D341Med (cell line): ENCODE measurements at places on chromosomes 3 and 15.

DNA sequence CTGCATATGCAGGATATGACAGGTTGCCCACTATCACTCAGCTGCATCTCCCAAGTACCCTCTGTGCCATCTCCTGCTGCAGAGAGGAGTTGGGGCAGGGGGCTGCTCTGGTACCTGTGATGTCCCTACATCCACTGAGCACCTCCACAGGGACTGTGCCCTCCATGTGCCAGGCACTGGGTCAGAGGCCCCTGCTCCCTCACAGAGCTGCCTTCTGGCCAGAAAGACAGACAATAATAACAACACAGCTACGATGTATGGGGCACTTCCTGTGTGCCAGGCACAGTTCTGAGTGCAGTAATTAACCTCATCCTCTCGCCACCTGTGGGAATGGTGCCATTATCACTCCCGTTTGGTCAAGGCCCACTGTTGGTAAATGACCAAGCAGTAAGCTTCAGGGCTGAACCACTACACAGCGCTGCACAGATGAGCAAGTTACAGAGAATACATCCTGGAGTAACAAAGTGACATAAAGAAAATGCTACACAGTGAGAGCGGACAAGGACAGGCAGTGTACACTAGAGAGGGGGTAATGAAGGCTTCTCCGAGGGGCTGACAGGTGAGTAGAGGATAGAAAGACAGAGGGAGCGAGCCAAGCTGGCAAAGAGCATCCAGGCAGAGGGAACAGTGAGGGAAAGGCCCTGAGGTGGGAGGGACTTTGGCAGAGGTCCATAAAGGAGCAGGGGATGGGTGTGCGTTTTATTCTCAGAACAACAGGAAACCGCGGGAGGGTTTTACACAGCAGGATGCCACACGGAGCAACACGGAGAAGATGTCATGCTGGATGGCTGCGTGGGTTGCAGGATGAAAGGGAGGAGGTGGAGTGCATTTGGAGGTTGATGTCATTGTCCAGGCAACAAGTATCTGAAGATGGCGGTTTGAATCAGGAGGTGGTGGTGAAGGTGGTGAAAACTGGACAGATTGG, 13.6 kb downstream of the WNT7A start:
- DNase-seq: no peak

GRCh38 chr3:158569794-158570193, 1.2 kb upstream of the MLF1 start:
- DNase-seq: no peak

GRCh38 chr3:106792716-106793115, 584.5 kb upstream of the CCDC54 start:
- no peak for DNase-seq

DNA sequence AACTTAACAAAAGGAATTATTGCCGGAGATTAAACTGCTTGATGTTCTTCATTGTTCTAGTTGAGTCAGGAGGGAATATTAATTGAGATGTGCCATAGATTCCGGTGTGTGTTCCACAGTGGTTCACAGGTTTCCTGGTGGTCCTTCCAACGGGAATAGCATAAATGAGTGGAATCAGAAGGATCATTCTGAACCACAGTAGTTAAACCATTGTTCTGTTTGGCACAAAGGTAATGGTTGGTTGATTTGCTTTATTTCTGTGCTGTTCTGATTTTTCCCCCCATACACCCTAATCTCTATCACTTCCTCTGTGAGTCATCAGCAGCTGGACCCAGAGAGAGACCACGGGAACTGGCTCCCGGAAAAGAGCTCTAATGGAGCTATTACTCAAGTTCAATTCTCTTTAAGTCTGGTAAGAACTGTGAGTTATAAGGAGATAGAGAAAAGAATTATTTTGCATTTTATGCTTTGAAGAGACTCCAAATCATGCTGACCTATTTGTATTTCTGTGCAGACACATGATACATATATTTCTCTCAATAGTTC, 627.2 kb downstream of the ZIC1 start:
- no peak for DNase-seq

DNA sequence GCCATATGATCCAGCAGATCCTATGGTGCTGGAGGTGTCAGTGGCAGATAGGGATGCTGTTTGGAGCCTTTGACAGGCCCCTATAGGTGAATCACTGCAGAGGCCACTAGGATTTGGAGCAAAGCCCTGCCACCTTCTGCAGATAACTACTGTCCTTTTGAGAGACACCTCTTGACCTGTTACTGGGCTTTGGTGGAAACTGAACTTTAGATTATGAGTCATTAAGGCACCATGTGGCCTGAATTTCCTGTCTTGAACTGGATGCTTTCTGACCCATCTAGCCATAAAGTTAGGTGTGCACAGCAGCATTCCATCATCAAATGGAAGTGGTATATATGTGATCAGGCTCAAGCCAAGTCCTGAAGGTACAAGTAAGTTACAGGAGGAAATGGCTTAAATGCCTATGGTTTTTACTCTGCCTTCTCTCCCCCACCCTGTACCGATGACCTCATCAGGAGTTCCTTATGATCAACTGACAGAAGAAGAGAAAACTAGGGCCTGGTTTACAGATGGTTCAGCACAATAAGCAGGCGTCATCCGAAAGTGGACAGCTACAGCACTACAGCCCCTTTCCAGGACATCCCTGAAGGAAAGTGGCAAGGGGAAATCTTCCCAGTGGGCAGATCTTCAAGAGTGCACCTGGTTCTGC, 565.6 kb upstream of the AGTR1 start:
- no peak for DNase-seq

DNA sequence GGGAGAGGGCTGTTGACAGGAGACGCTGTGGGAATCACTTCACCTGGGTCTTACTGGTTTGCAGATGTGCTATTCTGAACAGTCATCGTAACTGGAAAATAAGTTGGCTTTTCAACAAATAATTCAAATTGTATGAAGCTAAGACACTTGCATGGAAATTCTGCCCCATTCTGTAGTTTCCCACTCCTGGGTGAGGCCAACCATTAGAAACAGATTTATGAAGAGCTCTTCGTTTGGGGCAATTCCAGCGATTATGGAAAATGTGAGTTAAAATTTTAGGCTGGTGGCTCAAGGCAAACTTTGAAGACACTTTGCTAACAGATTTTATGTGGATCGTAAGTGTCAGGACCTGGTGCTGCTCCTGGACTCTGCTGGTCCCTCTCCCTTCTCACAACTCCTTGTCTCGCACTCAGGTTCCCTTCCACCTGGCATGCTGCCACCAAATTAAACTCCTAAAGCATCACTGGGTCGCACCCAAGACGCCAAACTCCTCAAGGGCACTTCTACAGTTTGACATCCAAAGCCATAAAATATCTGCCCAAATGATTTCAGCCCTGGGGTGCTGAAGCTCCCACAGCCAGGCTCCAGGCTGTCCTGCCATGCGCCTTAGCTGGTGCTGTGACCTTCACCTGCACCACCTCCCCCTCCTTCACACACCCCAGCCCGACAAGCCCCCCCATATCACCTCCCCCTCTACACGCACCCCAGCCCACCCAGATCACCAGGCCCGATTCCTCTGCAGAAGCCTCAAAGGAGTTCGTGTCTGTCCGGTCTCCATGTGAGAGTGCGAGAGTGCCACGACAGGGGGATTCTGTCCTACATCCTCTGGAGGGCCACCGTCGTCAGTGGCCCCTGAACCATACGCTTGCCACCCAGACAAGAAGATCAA, 138.4 kb downstream of the NSMCE3 start:
- DNase-seq: no peak

DNA sequence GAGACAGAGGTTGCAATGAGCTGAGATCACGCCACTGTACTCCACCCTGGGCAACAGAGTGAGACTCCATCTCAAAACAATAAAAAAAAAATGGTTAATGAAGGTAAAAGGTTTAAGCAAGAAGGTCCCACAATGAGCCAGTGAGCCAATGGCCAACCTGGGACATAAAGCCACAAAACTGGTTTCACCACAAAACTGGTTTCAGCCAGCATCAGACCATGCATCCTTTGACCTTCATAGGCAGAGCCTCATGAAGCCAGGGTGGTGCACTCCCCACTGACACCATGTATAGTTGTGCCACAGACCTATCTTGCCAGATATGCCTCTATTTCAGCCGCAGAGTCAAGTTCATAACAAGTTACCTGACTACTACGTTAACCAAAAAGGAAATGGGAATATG, 41.9 kb downstream of the SCAP start:
- no peak for DNase-seq

DNA sequence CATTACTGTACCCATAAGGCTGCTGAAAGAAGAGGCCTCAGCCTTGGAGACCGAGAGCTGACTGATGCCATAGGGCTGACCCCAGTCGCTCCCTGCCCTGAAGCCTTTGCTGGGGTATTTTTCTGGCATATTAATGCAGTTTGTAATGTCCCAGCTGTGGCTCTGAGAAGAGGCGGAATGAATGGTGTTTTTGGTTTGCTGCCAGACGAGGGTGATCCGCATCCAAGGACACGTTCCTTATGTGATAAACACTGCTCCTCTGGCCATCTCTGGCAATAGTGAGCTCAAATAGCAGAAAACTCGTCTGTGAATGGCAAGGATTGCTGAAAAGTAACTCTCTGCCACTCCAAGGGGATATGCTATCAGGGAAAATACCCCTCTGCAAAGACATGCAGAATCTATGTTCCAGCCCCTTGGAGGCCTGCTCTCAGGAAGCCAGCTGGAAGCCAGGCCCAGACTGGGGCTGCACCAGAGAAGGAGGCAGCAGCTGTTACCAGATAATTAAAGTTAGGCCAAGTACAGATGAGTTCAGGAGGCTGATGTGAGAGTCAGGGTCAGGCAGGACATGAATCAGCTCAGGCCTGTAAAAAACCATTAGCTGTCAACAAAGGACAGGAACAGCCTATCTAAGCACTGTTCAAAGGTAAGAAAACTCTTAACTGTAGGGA, 28.9 kb upstream of the KLHL6 start:
- DNase-seq: no peak

DNA sequence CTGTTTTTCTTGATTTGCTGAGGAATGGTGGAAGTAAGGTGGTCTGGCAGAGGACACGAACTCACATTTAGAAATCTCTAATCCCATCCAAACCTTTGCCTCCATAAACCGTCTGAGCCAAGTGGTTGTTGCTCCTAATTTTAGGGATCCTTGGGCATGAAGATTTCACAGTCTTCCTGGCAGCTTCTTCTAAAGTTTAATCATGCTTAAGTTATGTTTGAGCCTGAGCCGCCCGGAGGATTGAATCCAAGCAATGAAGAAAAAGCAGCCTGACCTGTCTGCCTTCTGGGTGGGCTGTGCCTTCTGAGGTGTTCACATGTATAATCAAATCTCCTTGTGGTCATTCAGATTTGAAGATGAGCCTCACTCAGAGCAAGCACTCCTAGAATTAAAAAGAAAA, 249.0 kb downstream of the CD47 start:
- DNase-seq: no peak

DNA sequence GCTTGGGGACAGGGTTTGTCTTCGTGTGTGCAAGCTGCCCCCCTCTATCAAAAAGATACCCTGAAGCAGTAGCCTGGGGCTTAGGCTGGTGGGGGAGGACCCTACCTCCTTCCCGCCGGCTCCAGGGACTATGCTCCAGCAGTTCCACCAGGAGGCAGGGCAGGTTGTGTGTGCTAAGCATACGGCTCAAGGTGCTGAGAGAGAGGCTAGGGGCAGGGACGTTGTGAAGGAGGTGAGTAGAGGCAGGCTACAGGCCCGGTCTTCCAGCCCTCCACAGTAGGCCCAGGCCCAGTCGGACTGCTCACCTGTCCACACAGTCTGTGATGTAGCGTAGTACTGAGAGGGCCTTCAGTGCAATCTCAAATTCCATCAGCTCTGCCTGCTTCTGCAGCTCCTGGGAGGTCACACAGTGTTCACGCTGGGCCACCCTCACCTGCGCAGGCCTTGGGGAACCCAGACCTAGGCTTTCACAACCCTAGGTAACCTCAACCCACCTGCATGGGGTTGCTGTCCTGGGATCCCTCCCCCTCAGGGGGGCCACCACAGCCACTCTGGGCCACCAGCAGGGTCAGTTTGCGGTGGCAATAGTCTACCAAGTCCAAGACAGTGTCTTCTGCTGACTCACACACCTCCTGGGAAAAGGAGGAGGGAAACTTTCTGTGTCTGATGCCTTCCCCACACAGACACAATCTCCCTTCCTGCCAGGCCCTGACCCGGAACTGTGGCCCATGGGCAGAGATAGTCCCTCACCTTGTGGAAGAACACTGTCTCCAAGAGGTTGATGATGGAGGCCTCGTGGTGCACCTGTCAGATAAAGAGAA, 2.4 kb upstream of the RASSF1 start:
- DNase-seq: no peak

- no peak for DNase-seq
These were observed 27.4 kb upstream of the FRMD5 start for GRCh38 chr15:44222478-44222877.

DNA sequence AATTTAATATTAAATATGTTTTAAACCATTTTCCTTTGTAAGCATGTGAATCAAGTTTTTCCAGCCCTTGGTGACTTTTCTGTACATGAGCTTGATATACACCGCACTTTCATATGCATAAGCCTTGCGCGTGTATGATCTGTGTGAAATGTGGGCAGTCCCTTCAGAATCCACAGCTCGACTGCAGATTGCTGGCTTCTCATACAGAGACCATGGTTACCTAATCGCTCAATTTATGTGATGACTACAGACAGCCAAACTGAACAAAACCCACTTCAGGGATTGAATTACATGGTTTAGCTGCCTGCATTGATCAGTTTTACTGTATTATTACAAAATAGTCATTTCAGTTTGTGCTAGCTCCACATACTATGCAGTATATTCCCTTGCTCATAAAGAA, 212.3 kb upstream of the NECTIN3 start:
- DNase-seq: no peak

GRCh38 chr3:156685198-156685597, 10.8 kb downstream of the TIPARP start:
- no peak for DNase-seq

DNA sequence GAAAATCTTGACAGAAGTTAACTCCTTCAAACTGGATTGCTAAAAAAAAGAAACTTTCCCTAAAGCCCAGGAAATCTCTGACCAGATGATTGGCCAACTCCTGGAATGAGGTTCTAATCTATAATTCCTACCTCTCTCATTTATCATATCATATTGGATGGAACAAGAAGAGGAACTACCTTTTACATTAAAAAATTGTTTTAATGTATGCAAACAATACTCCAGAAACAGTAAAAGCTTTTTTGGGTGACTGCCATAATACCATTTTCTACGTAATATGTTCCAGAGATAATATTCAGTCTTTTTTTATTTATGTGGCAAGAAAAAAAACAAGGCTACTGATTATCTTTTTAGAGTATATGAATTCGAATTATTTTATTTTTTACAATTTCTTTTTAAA, 204.4 kb downstream of the TUSC7 start:
- DNase-seq: no peak

GRCh38 chr15:39699516-39700374, 82.9 kb downstream of the FSIP1 start:
- no peak for DNase-seq

DNA sequence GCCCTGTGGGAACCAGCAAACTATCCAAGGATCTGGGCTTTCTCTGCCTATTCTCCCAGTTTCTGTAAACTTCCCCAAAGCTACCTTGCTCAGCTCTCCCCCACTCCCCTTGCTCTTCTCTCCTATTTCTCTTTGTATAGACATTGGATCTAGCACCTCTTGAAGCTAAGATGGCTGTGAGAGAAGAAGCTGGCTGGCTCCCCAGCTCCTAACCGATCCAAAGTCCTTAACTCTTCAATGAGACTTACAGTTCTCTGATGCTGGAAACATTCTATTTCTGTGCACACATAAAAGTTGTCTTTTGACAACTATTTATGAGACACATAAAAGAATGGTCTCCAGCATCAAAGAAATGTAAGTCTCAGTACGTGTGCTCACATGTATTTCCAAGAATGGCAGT, 70.6 kb upstream of the C3orf80 start:
- DNase-seq: no peak

GRCh38 chr15:80989081-80989517, 520 bp downstream of the MESD start:
- DNase-seq: no peak

- no peak for DNase-seq
These were observed 2.1 kb downstream of the ANKUB1 start for GRCh38 chr3:149790268-149790667.
